NCI-H1930 (cell line): ENCODE measurements at places on chromosomes 16 and 17.

DNA sequence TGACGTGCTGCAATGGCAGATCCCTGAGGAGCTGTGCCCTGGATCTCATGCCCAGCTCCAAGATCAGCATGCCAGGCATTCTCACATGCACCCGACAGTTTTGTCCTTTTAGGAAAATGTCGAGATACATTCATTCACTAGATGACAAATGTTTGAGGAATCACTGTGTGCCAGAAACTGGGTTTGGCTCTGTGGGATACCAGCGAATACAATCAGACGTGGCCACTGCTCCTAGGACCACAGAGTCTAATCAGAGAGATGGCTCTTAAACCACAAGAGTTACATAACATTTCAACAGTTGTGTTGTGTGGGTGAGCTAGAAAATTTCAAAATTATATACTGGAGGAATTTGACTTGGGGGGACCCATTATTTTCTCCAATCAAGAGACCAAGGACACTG, 579.7 kb downstream of the CDH13 start:
- no peak for DNase-seq

DNA sequence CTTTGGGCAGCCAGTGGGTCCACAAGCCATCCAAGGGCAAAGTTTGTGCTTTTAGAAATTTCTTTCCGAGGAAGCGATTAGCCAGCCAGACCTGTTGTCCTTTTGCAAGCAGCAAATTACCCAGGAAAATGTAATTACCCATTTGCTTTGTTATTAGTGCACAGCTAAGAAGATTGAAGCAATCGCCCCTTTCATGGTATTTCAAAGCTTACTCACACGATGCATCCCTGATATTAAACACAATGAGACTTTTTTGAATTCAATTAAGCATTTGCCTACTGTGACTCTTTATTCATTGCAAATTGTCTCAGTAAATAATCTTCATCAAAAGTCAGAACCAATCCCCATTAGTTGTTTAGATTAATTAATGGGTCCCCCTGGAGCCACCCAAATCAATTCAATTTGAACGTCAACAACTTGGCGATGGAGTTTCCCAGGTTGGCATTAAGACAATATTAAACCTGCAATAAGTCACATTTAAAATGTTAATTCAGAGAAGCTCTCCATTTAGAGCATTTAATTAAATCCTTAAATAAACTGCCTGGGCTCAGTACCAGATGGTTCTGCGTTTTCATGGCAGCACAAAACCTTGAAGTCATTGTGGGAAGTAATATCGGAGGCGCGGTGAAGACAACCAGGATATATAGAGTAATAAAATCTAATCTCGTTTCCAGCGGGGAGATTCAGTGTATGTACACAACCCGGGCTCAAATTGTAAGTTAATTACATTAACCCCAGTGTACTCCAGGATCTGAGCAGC, 366.2 kb upstream of the TNRC6C start:
- no peak for DNase-seq

DNA sequence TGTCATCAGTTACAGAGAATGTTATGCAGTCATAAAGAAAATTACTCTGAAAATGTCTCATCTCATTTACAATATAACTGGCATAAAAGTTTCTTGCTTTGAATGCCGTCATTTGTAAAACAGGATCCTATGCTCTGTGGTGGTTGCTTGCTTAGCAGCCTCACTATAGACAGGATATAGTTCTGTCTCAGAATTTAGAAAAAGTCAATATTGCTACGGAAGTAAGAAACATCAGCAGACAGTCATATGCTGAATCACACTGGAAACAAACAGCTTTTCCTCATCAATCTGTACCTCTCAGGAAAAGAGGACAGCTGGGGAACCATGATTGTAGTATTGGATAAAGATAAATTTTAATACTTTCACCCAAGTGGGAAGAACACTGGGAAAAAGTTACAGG, 105.5 kb downstream of the MYO1D start:
- no peak for DNase-seq

DNA sequence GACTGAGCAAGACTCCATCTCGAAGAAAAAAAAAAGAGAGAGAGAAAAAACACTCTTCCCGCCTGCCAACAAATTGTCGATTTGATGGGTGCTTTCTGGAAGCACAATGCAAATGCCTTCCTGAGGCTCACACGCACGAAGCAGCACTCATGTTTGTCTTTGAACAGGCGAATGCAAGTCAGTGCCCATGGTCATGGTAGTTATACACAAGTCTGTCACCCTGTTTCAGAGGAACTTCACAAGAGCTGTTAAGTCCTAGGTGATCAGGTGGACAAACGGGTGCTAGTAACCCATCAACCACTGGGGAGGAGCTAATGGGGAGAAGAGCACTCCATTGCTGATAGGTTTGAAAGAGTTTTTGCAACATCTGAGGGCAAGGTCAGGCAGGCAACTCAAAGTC, 6.5 kb upstream of the DNAI2 start:
- DNase-seq = no peak

- peak; percentile 68 for DNase-seq
Observed at GRCh38 chr17:45241328-45242028, 19.8 kb downstream of the FMNL1 start.

DNA sequence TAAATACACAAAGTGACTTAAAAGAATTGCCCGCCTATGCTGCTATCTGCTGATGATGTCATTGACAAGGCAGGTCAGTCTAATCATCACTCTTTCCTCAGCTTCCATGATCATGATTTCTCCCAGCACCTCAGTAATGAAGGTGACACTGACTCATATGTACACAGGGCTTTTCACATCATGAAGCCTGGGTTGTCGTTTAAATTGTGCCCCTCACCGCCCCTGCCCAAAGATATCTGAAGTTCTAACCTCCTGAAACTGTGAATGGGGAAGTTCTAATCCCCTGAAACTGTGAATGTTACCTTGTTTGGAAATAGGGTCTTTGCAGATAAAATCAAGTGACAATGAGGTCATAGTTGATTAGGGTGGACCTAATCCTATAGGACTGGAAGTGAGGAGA, 17.4 kb upstream of the GPRC5C start:
- DNase-seq = no peak

DNA sequence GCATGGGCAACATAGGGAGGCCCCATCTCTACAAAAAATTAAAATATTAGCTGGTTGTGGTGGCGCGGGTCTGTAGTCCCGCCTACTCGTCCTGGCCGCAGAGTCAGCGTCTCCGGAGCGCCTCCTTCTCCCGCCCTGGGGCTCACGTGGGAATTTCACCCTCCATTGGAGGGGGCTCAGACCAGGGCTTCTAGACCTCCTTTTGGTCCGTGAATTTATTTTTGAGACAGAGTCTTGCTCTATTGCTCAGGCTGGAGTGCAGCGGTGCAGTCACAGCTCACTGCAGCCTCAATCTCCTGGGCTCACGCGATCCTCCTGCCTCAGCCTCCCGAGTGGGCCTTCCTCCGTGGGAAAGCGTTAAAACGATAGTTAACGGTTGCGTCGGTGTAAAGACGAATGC, 394 bp upstream of the NME4 start:
- DNase-seq = peak; percentile 37

GRCh38 chr17:79626156-79626890, 15.5 kb upstream of the RBFOX3 start:
- DNase-seq = no peak

DNA sequence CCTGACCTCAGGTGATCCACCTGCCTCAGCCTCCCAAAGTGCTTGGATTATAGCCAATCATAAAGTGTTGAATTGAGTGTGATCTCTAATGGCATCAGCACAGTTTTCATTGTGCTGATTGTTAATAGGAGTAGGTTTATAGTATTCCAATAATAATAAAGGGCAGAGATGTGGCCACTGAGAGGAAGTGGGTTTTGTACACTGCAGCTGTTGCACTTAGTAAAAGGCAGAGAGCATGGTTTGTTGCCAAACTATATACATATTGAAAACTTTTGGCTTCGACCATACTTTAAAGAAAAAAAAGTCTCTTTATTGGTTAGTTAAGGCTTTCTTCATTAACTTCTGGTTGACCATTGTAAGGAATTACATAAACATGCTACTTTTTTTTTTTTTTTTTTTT, 185.9 kb downstream of the CDK5R1 start:
- DNase-seq = no peak

GRCh38 chr17:17659340-17659739, 21.9 kb upstream of the RAI1 start:
- DNase-seq = no peak

- DNase-seq = no peak
Observed at GRCh38 chr17:82679586-82680465, 18.7 kb downstream of the RAB40B start.

GRCh38 chr17:81114351-81115093, 50.8 kb upstream of the PVALEF start:
- no peak for DNase-seq

DNA sequence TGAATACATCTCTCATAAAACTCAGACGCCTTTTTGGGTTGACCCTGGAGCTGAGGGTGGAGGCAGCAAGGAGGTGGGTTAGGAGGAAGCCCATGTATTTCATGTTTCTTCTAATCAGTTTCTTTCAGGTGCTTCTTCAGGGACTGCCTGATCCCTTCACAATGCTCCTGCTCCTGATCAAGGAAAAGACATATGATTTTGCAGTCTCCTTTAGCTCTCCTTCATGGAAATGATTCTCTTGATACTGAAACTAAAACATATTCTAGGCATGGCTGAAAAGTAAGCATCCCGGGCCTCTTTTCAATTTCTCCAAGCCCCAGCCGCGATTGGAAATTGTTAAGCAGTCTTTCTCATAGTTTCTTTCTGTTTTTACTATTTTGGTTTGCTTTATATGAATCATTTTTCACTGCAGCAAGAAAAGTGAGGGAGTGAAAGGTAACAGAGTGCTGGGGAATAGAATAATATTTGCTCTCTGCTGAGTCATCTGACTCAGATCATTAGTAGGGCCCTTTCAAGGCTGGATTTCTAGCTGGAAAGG, 730.7 kb downstream of the CDH11 start:
- DNase-seq = no peak

- no peak for DNase-seq
Observed at GRCh38 chr17:38872027-38872511, 2.2 kb downstream of the LASP1 start.

- DNase-seq = no peak
Observed at GRCh38 chr16:81804134-81804610, 25.1 kb downstream of the PLCG2 start.

DNA sequence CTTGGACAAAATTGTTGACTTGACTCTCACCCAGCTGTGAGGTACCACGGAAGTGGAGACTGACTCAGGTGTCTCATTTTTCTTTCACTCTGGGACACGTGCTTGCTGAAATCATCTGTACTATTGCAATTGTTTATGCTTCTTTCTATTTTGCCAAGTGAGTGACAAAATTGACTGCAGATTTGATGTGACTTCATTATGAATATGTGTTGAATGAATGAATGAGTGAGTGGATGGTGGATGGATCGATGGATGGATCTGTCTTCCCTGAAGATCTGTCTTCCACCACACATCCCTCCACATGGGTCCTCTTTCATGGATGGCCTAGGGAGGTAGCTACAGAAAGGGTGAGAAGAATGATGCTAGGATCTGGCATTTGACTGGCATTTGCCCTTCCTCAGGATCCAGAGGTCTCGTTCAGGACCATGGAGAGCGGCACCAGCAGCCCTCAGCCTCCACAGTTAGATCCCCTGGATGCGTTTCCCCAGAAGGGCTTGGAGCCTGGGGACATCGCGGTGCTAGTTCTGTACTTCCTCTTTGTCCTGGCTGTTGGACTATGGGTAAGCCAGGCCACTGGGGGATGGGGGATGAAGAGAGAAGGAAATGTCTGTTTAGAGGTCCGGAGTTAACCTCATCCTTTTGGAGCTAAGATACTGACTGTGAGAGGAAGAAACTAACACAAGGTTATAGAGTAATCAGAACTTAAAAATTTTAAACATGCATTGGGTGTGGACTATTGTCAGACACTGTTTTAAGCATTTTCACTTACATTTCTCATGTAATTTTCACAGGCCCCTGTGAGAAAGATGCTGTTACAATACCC, 12.7 kb downstream of the SLC5A11 start:
- DNase-seq = no peak

GRCh38 chr16:52546291-52547003, 496 bp downstream of the TOX3 start:
- no peak for DNase-seq

GRCh38 chr16:878072-878784, 77.7 kb upstream of the GNG13 start:
- peak; percentile 48 for DNase-seq

- DNase-seq = no peak
Observed at GRCh38 chr17:76672270-76672851, 28.8 kb upstream of the ST6GALNAC1 start.

- no peak for DNase-seq
Observed at GRCh38 chr16:85947230-85948137, 48.5 kb downstream of the IRF8 start.

DNA sequence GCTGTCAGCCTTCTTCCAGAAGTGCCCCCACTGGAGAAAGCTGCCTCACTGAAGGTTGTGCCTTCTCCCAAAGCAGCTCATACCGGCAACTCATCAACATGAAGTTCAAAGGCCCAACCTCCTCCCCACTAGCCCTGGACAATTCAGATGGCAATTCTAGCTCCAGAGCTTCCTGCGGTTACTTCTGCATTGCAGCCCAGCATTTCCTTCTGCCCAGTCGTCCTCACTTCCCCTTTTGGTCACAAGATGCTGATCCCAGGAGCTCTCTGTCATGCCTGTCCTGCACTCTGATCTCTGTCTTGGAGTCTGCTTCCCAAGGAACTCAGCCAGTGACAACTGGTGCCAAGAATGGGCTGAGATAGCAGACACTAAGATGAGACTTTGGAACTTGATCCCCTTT, 178.2 kb upstream of the SOX9 start:
- DNase-seq = no peak

GRCh38 chr16:3431779-3432219, 11.5 kb downstream of the ZNF597 start:
- DNase-seq = no peak

- DNase-seq = no peak
Observed at GRCh38 chr16:12236589-12236988, 260.1 kb downstream of the SNX29 start.

DNA sequence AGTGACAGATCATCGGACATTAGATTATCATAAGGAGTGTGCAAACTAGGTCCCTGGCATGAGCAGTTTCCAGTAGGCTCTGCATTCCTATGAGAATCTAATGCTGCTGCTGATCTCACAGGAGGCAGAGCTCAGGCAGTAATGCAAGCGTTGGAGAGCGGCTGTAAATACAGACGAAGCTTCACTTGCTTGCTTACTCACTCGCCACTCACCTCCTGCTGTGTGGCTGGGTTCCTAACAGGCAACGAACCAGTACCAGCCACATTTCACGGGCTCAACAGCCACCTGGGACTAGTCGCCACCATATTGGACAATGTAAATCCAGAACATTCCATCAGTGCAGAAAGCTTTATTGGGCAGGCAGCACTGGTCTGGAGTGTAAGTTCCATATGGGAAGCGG, 7.7 kb downstream of the JPH3 start:
- DNase-seq = no peak

DNA sequence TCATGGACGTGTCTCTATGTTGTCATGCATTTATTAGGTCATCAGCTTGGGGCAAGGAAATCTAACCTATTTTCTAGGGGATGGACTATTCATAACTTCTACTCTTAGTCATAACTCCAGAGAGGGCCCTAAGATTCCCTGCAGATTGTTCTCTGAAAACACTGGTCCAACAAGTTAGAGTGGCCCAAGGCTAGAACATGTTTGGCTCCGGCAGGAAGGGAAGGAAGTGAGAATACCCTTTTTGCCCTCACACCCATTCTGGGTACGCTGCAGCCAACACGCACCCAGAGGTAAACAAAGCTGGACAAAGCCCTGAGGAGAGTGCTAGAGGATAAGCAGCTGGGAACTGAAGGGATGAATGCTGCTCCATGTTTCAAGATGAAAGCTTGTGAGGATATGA, 9.9 kb downstream of the C16orf86 start:
- no peak for DNase-seq
